ENCODE measurements at places on chromosomes 5 and 9.

GRCh38 chr5:150630461-150631325, 9.8 kb upstream of the SYNPO start:
- no peak for DNase-seq

DNA sequence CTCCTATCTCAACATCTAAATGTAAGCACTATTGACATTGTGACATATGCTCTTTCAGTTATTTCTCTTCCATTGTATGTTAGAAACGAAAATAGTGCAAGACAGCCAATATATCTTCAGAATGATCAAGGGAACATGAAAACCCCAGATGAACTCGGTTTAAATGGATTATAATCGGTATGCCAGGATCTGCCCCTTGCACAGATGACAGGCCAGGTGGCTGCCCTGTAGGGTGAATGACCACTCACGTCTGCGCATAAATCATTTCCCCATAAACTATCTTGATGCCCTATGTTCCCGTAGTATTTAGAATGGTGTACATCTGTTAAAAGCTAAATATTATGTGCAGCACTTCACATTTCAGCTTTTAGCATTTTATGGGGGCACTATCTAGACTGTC, 69.7 kb upstream of the RANBP3L start:
- no peak for DNase-seq

DNA sequence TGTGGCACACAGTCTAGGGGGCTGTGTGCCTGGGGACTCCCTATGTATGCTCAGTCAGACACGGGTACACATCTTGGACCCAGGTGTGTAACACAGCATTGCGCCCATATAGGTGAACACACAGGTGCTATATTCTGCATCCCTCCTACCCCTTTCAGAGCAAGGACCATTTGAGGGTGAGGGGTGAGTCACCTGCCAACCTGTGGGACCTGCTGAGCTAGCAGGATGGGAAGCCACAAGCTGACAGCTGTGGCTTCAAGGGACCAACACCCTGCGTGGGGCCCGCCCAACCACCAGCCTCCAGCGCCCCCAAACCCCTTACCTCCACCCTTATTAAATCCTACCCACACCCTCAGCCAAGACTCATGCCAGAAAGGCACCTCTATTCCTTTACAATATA, 14.6 kb upstream of the AQP7 start:
- DNase-seq = peak; percentile 46

DNA sequence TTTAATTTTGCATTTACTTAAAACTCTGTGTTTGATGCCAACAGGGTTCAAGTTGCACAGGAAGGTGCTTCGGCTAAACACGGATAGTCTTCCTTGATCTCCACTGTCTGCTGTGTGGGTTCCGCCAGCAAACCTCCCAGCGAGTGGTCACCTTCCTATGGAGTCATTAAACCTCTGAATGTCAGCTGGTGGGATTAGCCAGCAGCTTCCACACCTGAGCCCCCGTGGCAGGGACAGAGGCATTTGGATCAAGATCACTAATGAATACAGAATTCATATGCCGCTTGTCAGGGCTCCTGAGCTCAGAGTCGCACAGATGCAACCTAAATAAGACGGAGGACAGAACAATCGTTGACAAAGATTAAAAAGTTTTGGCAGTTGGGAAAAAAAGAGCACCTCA, 39.5 kb downstream of the PSMB7 start:
- DNase-seq = no peak

GRCh38 chr9:111144741-111145140, 106.5 kb upstream of the LPAR1 start:
- no peak for DNase-seq

GRCh38 chr5:14914623-14915260, 43.2 kb upstream of the ANKH start:
- no peak for DNase-seq

DNA sequence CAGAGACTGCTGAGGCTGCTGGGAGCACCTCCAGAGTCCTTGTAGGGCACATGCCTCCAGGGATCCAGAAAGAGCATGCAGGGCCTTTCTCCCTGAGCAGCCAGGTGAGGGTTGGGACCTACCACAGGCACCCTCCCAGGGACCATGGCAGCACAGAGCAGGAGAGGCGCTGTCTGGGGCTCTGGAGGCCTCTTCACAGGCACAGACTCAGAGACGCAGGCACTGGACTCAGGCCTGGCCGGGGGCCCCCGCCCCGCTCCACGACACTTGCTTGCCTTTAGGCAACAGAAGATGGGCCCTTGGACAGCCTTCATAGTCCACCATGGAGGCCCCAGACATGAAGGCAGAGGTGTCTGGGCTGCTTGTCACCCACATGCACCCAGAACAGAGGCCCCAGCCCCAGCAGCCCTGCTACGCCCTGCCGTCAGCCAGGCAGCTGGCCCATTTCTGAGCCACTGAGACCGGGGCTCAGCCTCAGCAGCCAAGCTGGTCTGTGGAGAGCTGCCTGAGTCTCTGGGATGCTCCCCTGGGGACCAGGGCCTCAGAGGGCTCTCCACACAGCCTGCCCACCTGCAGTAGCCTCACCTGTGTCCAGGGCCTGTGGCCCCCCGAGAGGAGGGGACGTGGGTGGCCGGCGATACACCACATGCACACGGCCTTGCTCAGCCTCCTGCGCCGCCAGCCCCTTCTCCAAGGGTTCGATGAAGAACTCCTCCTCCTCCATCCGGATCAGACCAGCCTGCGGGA, 72.8 kb downstream of the ADAMTS2 start:
- DNase-seq = no peak

GRCh38 chr5:159777049-159777660, 139.1 kb upstream of the ADRA1B start:
- DNase-seq = no peak

- no peak for DNase-seq
Measured at GRCh38 chr5:159343295-159344094, 13.2 kb upstream of the IL12B start.

GRCh38 chr5:119343052-119343451, 12.8 kb upstream of the TNFAIP8 start:
- DNase-seq = no peak

- no peak for DNase-seq
Measured at GRCh38 chr9:93701494-93702218, 125.3 kb downstream of the PHF2 start.

GRCh38 chr5:55668356-55668755, 43.8 kb downstream of the SLC38A9 start:
- no peak for DNase-seq

GRCh38 chr5:66851306-66851705, 255.1 kb downstream of the MAST4 start:
- DNase-seq = no peak

DNA sequence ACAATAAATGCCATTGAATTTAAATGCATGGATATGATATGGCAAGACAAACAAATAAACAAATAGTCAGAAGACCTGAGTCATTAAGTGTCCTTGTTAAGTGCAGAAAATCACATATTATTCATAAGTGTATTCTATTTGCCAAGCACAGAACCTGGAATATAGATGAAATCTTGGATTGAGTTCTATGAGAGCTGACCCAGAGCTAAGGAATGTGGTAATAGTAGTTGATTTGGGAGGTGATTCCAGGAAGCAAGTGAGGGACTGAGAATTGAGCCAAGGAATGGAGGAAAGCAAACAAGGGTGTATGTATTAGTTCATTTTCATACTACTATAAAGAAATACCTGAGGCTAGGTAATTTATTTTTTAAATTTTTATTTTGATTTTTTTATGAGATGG, 208.9 kb downstream of the TRIM32 start:
- DNase-seq = no peak

GRCh38 chr5:108101821-108102220, 280.1 kb downstream of the FBXL17 start:
- DNase-seq = no peak

DNA sequence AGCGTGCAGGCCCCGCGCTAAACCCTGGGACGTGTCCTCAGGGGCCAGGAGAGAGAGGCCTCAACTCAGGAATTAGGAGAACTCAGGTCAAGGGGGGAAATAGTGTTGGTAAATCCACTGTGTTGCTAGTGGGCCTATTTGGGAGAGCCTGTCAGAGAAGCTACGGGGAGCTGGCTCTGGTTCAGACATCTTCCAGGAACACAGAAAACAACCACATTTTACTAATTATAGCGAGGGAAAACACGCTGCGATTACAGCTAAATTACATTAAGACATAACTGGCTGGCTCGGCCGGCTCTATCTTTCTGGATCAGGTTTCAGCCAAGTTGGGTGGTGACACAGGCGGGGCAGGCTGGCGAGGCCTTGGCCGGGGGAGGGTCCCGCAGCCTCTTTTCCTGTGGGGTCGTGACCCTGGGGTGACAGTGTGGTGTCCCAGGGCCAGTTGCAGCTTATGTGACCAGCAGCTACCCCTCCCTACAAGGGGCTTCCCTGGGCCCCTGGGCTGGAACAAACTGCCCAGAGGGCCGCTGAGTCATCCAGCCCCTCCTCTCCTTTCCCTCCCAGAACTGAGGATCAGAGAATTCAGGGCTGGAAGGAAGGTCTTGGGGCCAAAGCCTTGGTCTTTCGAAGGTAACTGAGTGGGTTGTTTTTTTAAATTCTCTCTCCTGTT, 75.1 kb downstream of the FGF18 start:
- no peak for DNase-seq

DNA sequence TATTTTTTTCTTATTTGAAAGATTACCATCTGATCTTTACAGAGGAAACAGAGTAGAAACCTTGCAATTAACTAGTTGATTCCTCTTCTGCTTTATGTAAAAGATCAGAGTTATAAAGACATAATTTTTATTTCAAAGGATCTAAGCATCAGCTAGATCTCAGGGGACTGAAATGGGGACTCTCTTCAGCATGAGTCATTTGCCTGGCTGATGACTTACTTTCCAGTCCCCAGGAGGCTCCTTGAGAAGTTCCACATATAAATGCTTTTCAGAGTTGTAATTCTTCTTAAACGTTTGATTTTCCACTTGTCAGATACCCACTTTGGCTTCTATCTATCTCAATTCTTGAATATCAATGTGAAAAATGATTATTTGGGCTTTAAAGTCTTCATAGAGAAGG, 389.4 kb downstream of the RAB3C start:
- DNase-seq = no peak

DNA sequence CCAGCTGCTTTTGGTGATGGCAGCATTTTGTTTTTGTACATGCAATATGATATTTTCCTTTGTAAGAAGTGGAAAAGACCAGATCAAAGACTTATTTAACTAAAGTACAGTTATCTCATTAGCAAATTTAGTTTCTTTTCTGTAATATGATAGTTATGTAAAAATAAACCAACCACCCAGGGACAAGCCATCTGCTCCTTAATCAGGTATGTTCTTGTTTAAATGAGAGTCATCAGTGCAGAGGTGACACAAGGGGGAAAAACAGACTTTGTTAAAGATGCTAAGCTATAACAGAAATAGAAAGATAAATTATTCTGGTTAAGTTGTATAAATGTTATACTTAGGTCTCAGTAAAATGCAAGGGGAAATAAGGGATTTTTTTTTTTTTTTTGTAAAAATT, 805.7 kb upstream of the SEMA6A start:
- DNase-seq = no peak

DNA sequence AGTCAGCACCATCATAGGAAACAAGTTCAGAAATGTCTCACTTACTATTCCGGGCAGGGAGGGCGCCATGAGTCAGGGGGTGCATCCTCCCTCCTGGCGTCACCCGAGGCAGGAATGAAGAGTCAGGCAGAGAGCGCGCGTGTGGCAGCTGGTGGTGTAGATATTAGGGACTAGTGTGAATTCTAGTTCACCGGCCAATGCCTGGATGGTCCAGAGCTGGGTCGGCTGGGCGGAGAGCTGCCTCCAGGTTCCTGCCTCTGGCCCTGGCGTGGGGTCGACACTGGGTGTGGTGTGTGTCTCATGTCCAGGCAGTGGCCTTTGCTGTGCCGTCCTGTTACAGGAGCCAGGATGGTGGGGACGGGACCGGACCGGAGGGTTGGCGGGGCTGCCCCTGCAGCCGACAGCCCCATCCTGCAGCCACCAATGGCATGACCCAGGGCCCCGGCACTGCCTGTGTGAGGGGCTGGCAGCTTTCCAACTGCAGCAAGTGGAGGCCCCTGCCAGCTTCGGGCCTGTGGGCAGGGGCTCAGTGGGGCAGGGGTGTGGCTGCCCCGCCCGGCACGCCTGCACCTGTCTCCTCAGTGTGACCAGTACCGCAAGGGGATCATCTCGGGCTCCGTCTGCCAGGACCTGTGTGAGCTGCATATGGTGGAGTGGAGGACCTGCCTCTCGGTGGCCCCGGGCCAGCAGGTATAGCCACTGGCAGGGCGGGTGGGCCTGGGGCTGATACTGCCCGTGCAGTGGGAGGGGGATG, 9.1 kb downstream of the DIPK1B start:
- DNase-seq = no peak

DNA sequence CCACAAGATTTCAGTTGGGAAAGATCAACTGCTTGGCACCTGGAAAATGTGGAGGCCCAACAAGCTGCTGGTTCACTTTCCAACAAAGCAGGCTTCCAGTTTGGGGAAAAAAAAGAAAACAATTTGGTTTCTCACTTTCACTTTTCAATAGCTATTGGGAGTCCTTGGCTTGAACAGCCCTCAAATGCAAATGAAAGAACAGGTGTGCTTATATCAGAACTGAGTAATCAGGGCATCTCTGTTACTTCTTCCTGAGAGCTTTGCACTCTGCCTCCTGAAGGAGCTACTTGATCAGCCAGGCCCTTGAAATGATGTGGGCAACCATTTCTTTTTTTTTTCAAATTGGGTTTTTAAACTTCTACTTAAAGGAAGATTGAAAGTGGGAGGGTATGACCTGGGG, 73.5 kb downstream of the MFAP3 start:
- no peak for DNase-seq

- DNase-seq = no peak
Measured at GRCh38 chr5:108386345-108387061, 4.6 kb upstream of the FBXL17 start.

DNA sequence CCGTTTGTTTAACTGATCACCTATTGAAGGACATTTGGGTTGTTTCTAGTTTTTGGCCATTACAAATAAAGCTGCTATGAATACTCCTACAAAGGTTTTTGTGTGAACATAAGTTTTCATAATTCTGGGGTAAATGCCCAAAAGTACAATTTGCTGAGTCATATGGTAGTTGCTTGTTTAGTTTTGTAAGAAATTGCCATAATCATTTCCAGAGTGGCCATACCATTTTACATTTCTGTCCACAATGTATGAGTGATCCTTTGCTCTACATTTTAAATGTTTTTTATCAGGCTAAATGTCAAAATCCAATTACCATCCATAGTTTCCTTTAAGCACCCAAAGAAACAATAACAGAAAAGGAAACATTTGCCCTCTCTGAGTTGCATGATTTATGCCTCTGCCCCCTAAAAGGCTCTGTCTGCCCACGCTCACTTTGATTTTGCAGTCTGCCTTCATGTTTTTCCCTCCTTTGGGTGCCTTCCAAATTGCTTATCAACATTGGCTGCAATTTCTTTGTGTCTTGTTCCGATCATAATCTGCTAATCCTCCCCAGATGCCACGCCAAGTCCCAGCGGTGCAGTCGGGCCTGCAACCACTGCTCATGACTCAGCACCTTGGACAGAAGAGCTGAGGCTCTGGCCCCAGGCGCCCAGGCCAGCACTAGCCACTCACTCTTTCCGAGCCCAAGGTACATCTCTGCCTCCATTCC, 339.2 kb downstream of the PIK3R1 start:
- no peak for DNase-seq

All from activated CD4-positive, alpha-beta T cell treated with anti-CD3 and anti-CD28 coated beads, Interleukin-2, amount 50 U/mL, for 1 hour (primary cell).